ENCODE measurements at places on chromosomes 5 and 9. TPM values are rescaled to one million over a fixed set of nuclear protein-coding genes. Genes with fewer than 3 reads are reported as not detected.

DNA sequence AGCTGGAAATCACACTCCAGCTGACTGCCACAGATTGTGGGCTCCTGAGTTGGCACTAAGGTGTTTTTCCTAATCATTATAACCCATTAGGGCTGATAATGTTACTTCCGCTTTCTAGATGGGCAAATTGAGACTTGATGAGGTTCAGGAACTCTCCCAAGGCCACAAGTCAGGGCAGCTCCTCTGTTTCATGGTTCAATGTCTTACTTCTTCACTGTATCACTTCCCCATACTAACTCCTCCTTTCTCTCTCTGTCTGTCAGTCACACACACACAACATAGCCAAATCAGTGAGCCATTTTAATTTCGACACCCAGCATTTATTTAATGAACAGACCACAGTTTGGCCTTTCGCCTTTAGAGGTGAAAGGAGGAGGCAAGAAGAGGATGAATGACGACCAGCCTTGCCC lies 17.8 kb upstream of the TRAF1 start:
- H3K4me1 ChIP-seq: peaks cover 23% of the 10 kb centered on the region
- no peak overlapping the region for H3K27ac ChIP-seq
- H3K4me3 ChIP-seq: no peak overlapping the region
- H3K36me3 ChIP-seq: no peaks in the 10 kb centered on the region
- no peaks in the 10 kb centered on the region for H3K27me3 ChIP-seq

- H3K4me1 ChIP-seq: no peaks in the 10 kb centered on the region
- H3K4me3 ChIP-seq: peak overlapping the region; percentile 88
- H3K27ac ChIP-seq: peak overlapping the region; percentile 96
- no peaks in the 10 kb centered on the region for H3K27me3 ChIP-seq
- H3K36me3 ChIP-seq: no peaks in the 10 kb centered on the region
These were observed 729 bp upstream of the TNPO1 start for GRCh38 chr5:72815580-72816283.

- H3K4me1 ChIP-seq: no peaks in the 10 kb centered on the region
- no peak overlapping the region for H3K27ac ChIP-seq
- no peak overlapping the region for H3K4me3 ChIP-seq
- peak; percentile 41 for DNase-seq
- H3K27me3 ChIP-seq: no peaks in the 10 kb centered on the region
- H3K36me3 ChIP-seq: no peaks in the 10 kb centered on the region
These were observed 22.9 kb downstream of the CPLX2 start for GRCh38 chr5:175894271-175894670.

- no peaks in the 10 kb centered on the region for H3K27me3 ChIP-seq
- DNase-seq: no peak
- no peak overlapping the region for H3K27ac ChIP-seq
- H3K36me3 ChIP-seq: no peaks in the 10 kb centered on the region
These were observed 61.0 kb downstream of the ARL15 start for GRCh38 chr5:54249210-54250028.

DNA sequence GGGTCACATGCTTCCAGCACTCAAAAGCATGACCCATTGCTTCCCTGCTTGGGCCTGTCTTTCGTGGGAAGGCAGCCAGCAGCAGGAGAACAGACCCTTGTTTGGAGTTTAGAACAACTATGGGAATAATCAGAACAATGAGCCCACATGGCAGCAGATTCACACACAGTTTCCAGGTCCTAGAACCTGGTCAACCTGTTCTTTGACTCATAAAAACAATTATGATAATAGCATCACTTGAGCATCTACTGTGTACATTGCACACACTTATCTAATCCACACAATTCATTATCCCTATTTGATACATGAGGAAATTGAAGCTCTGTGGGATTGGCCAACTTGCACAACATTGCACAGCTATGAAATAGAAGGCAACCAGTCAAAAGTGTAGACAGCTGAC lies 41.7 kb downstream of the KLF4 start:
- no peak overlapping the region for H3K27ac ChIP-seq
- no peaks in the 10 kb centered on the region for H3K36me3 ChIP-seq
- H3K27me3 ChIP-seq: no peaks in the 10 kb centered on the region
- H3K4me3 ChIP-seq: no peak overlapping the region
- DNase-seq: no peak

- H3K27ac ChIP-seq: no peak overlapping the region
- no peak overlapping the region for H3K4me3 ChIP-seq
- no peaks in the 10 kb centered on the region for H3K36me3 ChIP-seq
- no peak for DNase-seq
These were observed 69.8 kb upstream of the DAB2 start for GRCh38 chr5:39494534-39494933.

DNA sequence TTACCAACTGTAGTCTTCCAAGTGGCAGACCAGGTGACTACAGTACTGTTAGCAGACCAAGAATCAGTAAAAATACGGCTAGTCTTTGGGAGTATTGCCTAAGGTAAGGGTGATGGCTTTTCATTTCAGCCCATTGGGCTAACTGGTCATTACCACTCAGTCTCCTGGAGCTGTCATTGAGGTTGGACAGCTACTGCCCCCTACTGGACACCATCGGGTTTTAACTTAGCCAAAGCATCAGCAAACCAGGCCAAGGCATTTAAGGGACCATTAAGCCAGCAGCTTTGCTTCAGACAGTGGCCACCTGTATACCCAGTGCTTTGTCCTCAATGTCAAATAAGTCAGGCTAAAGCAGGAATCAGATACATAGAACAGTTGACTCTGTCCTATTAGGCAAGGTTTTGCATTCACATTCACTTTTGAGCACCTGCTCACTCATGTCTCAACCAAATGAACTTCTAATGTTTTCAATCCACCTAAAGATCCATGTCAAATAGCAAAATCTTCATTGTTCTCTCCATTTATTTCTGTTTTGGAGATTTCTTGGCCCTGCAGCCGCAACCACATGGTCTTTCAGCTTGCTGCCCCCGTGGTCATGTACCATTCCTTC lies 117.2 kb downstream of the INVS start:
- no peaks in the 10 kb centered on the region for H3K4me1 ChIP-seq
- H3K36me3 ChIP-seq: no peaks in the 10 kb centered on the region
- no peak overlapping the region for H3K27ac ChIP-seq
- no peaks in the 10 kb centered on the region for H3K27me3 ChIP-seq
- H3K4me3 ChIP-seq: no peak overlapping the region

DNA sequence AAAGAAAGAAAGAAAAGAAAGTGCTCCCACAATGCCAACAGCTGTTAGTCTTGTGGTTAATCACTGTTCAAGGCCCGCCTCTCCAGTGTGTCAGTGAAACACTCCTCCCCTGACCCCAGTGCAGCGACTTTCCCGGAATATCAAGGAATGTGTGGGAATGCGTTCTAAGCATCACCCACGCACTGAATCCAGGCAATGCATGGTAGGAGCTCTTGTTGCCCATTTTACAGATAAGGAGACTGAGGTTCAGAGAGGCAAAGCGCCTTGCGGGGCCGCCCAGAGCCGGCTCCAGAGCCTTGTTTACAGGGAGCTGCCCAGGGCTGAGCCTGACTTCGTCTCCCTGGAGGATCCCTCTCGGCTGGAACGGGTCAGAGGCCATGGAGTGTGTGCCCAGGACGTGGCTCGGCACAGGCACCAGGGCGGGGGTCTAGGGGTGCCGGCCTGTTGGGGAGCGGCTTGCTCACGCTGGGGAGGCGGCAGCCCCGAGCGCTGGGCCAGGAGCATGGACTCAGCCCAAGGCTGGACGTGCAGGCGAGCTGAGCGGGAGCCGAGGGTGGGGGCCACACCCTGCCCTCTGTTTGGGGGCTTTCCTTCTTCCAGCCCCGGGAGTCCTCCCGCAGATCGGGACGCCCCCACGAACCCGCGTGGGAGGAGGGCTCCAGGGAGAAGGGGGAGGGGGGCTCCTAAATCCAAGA lies 823 bp downstream of the ST6GALNAC6 start:
- no peaks in the 10 kb centered on the region for H3K4me1 ChIP-seq
- H3K36me3 ChIP-seq: peaks cover 27% of the 10 kb centered on the region
- peak overlapping the region; percentile 94 for H3K4me3 ChIP-seq
- no peaks in the 10 kb centered on the region for H3K27me3 ChIP-seq
- peak overlapping the region; percentile 96 for H3K27ac ChIP-seq
- peak; percentile 85 for DNase-seq

DNA sequence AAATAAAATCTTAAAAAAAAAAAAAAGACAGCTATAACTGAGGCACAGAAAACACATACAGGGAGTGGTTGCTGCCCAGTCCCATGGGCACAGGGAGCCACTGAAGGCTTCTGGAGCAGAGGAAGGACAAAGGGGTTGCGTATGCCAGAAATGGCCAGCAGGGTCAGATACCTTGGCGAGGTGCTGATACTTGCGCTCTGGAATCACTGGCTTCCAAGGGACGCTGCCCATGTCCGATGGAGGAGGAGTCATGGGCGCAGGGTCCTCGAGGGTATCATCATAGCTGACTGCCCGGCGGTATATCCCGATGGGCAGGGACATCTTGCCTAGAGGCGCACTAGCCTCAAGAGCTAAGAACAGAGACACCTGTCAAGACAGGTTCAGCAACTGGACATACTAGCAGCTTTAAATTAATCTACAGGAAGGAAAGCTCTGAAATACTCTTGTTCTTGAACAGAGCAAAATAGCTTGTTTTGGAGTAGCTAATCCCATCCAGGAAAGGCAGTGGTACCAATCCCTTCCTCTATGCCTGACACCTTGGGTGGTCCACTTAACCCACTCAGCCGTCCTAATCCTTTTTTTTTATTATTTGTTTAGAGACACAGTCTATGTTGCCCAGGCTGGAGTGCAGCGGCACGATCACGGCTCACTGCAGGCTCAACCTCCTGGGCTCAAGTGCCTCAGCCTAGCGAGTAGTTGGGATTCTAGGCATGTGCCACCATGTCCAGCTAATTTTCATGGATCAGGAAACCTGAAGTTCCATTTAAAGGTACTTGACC lies 6.0 kb downstream of the KIAA1191 start:
- H3K36me3 ChIP-seq: peaks cover 14% of the 10 kb centered on the region
- H3K4me3 ChIP-seq: no peak overlapping the region
- H3K27ac ChIP-seq: no peak overlapping the region
- DNase-seq: no peak

- no peak overlapping the region for H3K4me3 ChIP-seq
- peak overlapping the region; percentile 73 for H3K27ac ChIP-seq
- no peaks in the 10 kb centered on the region for H3K4me1 ChIP-seq
- DNase-seq: peak; percentile 65
- no peaks in the 10 kb centered on the region for H3K36me3 ChIP-seq
- H3K27me3 ChIP-seq: no peaks in the 10 kb centered on the region
These were observed 39.6 kb downstream of the COL5A1 start for GRCh38 chr9:134681061-134681661.

- no peak for DNase-seq
- H3K4me1 ChIP-seq: peaks cover 27% of the 10 kb centered on the region
- no peaks in the 10 kb centered on the region for H3K36me3 ChIP-seq
- no peak overlapping the region for H3K4me3 ChIP-seq
- H3K27ac ChIP-seq: no peak overlapping the region
These were observed 14.6 kb upstream of the PRR16 start for GRCh38 chr5:120449501-120449900.

The ZNF354C gene
- total RNA-seq: 7.7 TPM

The SLC1A3 gene
- total RNA-seq: 16.8 TPM

The WDR36 gene
- total RNA-seq: 14.4 TPM

The PCDHGA9 gene
- 7.5 TPM for total RNA-seq

The TAF11L5 gene
- total RNA-seq: not detected

The UGCG gene
- 18.6 TPM for total RNA-seq

The SRA1 gene
- 20.8 TPM for total RNA-seq

The IL3 gene
- not detected for total RNA-seq

The ENG gene
- 28.5 TPM for total RNA-seq

All from sigmoid colon (tissue), 7 donors.